NCI-H1436 (cell line): ENCODE measurements at places on chromosomes 13 and 19.

DNA sequence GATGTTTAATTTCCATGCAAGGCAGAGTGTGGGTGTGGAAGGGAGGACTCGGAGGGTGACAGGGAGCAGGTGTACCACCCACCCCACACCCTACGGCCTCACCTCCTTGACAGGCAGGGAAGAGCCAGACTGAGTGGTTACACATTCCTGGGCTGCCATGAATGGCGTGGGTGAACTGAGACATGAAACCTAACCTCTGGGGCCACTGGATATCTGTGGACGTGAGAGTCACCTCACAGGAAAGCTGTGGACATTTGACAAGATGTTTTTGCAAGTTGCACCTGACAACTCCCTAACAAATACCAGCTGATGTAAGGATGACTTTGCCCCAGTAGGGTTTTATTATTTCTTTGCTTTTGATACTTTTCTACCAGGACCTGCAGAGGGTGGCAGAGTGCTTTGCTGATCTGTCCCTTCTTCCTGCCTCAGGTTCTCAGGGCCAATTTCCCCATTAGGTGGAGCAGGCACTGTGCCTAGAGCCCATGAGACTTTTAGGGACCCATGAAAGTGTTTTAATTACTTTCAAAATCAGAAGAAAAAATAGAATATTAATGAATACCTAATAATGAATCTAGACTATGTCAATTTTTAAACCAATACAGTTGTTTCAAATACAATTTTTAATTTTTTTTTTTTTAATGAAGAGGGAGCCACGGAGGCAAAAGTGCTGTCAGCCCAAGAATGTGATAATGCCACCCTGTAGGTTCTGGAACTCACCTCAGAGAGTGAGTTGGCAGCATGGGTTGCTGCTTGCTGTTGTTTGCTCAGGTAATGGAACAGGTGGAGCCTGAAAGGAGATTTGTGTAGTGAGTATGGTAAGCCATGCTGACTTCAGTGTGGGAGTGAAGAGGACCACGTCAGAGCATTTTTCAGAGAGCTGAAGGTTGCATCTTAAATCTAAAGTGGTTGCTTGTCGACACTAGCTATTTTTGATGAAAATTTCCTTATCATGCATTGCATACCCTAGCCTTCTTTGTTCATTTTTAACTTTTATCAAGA, 58.0 kb upstream of the CYSLTR2 start:
- DNase-seq: peak; percentile 47

- no peak for DNase-seq
Observed at GRCh38 chr13:81916461-81916860, 1575.5 kb upstream of the SPRY2 start.

- DNase-seq: peak; percentile 47
Observed at GRCh38 chr19:10269333-10270179, 1.4 kb upstream of the ICAM1 start.

DNA sequence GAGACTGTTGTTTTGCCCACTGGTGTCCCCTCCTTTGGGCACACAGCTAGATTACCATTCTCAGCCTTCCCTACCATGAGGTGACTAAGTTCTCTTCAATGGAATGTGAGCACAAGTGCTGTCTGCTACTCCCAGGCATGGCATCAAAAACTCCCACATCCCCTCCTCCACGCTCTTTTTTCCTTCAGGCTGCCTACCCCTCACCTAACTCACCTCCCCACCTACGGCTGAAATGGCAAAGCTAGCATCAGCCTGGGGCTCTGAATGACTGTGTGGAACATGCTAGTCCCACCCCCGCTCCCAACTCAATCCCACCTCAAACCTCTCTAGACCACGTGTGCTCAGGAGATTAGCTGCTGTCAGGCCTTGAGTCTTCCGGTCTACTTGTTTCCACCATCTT, 512.2 kb downstream of the DIAPH3 start:
- DNase-seq: no peak

DNA sequence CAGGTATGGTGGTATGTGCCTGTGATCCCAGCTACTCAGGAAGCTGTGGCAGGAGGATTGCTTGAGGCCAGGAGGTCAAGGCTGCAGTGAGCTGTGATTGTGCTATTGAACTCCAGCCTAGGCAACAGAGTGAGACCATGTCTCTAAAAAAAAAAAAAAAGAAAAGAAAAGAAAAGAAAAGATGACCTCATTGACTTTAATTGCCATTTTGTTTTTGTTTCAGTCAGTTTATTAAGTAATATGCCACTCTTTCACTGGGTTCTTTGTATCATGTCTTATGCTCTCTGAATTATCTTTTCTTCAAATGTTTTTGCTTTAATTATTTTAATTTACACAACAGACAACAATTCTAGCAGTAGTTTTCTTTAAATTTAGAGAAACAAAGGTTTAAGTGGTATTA, 293.8 kb downstream of the TSHZ3 start:
- no peak for DNase-seq

- DNase-seq: no peak
Observed at GRCh38 chr19:804419-805165, 7.3 kb downstream of the PTBP1 start.

- no peak for DNase-seq
Observed at GRCh38 chr13:75789451-75790197, 153.5 kb downstream of the LMO7 start.
